ENCODE measurements at places on chromosomes 1 and 21.

DNA sequence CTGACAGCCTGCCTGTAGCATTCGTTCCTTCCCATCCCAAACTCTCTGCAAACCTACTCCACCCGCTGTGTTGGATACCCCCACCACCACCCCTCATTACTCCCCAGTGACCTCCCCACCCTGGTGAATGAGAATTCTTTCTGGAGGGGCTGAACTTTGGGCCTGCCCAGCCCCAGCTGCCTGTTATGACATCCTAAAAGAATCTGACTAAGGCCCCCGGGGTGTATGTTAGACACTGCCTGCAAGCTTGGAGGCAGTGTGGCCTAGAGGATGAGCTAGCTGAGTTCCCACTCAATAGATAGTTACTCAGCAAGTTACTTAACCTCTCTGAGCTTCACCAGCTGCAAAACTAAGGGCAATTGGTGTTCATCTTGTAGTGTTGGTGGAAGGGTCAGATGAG lies 110.2 kb upstream of the FGGY start:
- no peak for DNase-seq

DNA sequence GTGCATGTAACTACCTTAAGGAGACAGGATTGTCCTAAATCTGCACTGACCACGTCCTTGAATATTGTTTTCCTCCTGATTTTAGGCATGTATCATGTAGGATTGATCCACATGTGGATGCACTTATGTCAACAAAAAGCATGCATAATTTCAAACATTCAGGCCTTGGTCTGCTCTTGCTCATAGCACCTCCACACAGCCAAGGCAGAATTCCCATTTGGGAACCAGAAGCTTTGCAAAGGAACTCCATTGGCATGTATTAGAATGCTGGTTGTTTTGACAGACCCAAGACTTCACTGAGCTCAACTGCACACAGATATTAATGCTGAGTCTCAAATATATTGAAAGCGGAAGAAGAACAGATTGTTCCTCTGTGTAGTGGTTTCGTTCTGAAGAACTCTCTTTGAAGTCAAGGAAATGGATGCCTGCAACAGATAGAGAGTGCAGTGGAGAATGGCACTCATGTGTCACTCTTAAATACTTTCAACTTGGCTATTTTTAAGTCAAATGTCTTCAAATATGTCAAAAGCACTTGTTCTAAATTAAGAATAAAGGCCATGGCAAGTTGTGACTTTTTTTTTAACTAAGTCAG lies 387.6 kb downstream of the LTN1 start:
- no peak for DNase-seq

DNA sequence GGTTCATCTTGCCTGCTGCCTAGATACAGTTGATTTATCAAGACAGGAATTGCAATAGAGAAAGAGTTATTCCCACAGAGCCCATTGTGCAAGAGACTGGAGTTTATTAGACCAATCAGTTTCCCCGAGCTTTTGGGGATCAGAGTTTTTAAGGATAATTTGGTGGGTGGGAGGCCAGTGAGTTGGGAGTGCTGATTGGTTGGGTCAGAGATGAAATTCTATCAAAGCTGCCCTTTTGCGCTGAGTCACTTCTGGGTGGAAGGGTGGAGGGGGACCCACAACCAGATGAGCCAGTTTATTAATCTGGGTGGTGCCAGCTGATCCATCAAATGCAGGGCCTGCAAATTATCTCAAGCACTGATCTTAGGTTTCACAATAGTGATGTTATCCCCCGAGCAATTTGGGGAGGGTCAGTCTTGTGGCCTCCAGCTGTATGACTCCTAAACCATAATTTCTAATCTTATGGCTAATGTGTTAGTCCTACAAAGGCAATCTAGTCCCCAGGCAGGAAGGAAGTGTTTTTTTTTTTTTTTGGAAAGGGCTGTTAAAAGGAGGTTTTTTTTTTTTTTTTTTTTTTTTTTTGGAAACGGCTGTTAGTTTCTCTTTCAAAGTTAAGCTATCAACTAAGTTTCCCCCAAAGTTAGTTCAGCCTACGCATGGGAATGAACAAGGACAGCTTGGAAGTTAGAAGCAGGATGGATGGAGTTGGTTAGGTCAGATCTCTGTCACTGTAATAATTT lies 7.4 kb downstream of the SLC16A4 start:
- DNase-seq: no peak

DNA sequence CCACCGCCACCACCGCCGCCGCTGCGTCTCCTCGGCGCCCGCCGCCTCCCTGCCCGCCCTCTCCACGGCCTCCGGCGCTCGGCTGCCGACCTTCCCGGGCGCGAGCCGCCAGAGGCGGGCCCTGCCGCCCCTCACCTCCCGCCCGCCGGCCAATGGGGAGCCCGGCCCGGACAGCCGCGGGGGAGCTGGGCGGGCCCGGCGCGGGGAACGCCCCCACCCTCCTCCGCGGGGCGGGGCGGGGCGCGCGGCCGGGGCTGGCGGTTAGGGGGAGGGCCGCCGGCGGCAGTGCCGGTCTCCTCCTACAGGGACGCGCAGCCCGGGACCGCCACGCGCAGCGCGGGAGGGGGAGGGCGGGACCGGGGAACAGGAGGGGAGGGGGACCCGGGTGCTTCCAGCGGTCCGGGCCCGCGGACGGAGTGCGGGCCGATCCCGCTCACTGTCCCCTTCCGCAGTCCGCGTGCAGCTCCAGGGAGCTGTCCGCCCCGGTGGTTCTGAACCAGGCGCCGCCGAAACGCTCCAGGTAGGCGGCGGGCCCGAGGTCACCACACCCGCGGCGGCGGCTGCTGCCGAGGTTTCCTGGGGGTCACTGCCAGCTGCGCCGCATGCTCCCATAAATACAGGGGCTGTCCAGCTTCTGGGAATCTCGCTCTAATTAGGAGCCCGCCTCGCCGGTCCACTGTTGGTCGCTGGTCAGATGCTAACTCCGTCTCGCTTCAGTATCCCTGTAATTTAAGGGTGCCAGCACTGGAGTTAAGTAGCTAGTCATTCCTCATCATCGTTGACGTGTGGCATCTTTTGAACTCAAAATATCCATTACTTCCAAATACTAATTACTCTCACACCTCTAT lies at the start of gene PGBD5:
Gene PGBD5, minus strand, starts transcription at position 87 of the 848 bp plus-strand sequence. CDS start 404 bp downstream, outside the sequence.
- peak; percentile 59 for DNase-seq

DNA sequence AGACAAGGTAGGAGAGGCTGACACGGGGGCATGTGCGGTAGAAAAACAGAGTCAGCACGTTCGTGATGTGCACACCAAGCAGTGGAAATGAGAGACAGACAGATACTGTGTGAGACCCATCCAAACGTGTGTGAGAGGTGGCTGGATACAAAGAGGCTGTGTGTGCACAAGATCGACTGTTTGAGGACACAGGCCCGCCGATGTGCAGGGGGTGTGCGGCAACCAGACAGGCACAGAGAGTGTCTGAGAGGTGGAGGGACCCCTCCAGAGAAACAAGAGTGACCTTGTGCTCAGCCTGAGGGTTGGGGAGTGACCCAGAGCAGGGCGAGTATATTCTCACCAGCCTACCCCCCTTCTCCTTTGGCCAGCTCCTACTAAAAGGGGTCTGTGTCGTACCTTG lies 97.8 kb upstream of the IPO9 start:
- no peak for DNase-seq

DNA sequence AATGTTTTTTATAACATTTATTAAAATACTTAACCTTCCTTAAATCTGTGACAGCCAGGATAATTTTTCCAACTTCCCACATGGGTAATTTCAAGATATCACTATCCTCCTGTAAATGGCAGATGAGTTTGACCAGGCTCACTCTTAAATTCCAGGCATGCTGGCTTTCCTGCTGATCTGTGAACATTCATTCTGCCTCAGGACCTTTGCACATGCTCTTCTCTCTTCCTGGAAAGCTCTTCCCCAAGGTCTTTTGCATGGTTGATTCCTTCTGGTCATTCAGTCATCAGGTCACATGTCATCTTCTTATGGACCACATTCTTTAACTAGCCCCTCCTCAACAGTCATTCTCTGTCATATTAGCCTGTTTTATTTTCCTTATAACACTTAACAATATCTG lies 5.7 kb downstream of the ST6GALNAC5 start:
- no peak for DNase-seq

- no peak for DNase-seq
These were observed 944.5 kb downstream of the KCNT2 start for GRCh38 chr1:195663549-195664280.

GRCh38 chr1:111592389-111593361 lies 26.9 kb upstream of the RAP1A start:
- peak; percentile 79 for DNase-seq

DNA sequence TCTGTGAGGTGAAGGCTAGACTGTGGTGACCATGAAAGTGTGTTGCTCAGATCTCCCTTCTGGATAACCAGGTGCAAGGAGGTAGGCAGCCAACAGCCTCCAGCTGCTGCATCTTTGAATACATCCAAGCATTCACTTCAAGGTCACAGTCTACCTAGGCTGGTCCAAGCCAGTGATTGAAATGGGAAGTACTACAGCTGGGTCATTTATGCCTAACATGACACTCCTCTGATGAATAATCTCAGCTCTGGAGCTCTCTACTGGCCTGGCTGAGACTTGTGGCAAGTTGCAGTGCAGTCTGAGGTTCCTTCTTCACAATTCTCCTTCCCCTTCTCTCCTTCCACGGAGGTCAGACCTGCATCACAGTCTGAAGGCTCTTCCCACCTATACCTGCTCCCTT lies 35.0 kb upstream of the ARHGAP29 start:
- no peak for DNase-seq

- DNase-seq: no peak
These were observed 15.3 kb downstream of the SLC16A4 start for GRCh38 chr1:110375490-110375889.

Data from activated naive CD4-positive, alpha-beta T cell treated with anti-CD3 and anti-CD28 coated beads, Interleukin-2, amount 50 U/mL, for 72 hours (primary cell).